ENCODE measurements at places on chromosomes 13 and 19.

GRCh38 chr19:48554385-48555091 is 2.6 kb downstream of the SULT2B1 start:
- DNase-seq, result peak; percentile 73
- peaks cover 17% of the 10 kb centered on the region for H3K4me1 ChIP-seq
- H3K36me3 ChIP-seq, result no peaks in the 10 kb centered on the region
- peak overlapping the region; percentile 60 for H3K27ac ChIP-seq
- no peaks in the 10 kb centered on the region for H3K27me3 ChIP-seq

DNA sequence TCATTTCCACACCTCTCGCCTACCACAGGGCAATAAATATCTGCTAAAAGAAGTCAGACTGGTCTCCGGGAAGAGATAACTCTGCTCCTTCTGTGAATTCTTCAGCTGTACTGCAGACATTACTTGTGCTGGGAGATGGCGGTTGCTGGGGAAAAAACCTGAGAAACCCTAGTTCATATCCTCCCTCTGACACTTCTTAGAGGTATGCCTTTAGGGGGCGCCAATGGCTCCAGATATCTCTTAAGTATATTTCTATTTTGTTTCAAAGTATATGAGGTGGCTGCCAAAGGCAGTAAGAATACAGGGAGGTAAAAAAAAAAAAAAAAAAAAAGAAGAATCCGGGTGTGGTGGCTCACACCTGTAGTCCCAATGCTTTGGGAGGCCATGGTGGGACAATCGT is 175.2 kb downstream of the PAN3 start:
- no peaks in the 10 kb centered on the region for H3K27me3 ChIP-seq
- no peak overlapping the region for H3K4me3 ChIP-seq
- no peak overlapping the region for H3K27ac ChIP-seq

GRCh38 chr13:21051675-21052074 is 9.7 kb downstream of the LATS2 start:
- H3K27ac ChIP-seq, result no peak overlapping the region
- H3K27me3 ChIP-seq, result no peaks in the 10 kb centered on the region
- H3K4me3 ChIP-seq, result no peak overlapping the region
- peaks cover 4% of the 10 kb centered on the region for H3K36me3 ChIP-seq
- DNase-seq, result no peak

- H3K4me3 ChIP-seq, result no peak overlapping the region
- peaks cover 5% of the 10 kb centered on the region for H3K27me3 ChIP-seq
- no peaks in the 10 kb centered on the region for H3K36me3 ChIP-seq
- H3K4me1 ChIP-seq, result peaks cover 3% of the 10 kb centered on the region
Measured at GRCh38 chr19:51000981-51001380, 423 bp downstream of the KLK8 start.

- DNase-seq, result no peak
Measured at GRCh38 chr19:50159078-50159477, 4.0 kb downstream of the IZUMO2 start.

DNA sequence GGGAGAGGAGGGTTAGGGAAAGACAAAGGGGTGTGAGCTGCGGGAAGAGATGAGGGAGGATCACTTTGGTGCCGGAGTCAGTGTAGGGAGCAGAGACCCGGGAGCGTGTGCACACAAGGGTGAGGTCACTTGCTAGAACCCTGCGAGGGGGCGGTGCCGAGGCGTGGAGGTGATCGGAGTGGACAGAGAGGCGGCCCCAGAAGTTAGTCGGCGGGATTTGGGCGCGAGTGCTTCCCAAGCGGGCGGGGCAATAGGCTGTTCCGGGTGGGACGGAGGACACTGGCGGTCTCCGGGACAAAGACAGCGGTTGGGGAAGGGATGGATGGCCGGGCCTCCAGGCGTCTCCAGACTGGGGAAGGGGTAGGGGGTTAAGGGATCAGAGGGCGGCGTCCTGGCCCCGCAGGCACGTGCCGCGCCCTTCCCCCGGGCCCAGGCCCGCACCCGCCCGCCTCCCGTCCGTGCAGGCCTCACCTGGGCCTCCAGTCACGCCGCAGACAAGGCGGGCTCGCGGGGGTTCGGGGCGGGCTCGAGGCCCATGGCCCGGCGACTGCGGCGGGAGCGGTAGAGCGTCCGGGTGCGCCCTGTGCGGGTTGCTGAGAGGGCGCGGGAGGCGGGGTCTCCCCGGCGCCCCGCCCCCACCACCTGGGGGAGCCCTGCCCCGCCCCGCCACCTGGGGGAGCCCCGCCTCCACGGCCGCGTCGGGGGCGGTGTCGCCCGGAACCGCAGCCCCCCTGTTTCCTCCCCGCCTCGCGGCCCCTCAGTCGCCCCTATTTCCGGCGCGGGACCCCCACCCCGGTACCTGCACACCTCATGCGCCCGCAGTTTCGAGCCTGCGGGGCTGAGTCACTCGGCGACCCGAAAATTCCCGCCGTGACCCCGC is at the start of gene LPAR2:
LPAR2 (minus strand) TSS at position 600 of the 880 bp plus-strand sequence. CDS start 945 bp downstream, outside the sequence.
- no peaks in the 10 kb centered on the region for H3K27me3 ChIP-seq
- H3K36me3 ChIP-seq, result no peaks in the 10 kb centered on the region
- H3K4me3 ChIP-seq, result peak within 1 kb of the TSS; percentile 85

DNA sequence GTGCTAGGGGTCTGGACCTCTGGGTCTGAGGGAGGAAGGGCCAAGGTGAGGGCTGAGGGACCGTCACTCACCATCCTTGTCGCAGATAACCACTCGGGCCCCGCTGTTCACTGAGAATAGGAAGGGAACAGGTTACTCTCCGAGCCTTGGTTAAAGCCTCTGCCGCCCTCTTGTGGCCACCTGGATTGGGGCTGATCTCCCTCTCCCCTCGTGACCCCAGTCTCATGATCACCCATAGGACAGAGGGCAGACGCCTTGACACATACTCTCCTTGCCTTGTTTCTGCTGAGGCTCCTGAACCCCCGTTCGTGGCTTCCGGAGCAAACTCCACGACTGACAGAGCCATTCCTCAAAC is 580 bp downstream of the HSD17B14 start:
- H3K4me3 ChIP-seq, result peak overlapping the region; percentile 6
- no peak overlapping the region for H3K27ac ChIP-seq
- no peaks in the 10 kb centered on the region for H3K4me1 ChIP-seq
- peak; percentile 85 for DNase-seq

DNA sequence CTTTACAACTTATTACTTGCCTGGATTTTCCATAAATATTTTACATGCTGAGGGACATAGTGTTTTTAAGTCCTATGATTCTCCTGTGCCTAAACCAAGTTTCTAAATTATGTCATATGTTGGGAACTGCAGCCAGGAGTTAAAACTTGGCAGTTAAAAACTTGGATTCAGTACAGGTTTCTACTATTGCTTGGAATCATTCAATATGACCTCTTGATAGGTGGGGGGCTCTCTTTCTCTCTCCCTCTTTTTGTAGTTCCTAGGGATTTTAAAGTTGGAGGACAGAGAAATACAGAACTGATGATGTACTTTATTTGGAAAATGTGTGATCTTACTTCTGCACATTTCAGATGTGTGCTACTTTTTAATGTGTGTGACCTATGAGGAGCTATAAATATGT is 4.7 kb downstream of the CSNK1A1L start:
- H3K4me3 ChIP-seq, result no peak overlapping the region
- no peaks in the 10 kb centered on the region for H3K36me3 ChIP-seq
- H3K27ac ChIP-seq, result no peak overlapping the region
- no peaks in the 10 kb centered on the region for H3K27me3 ChIP-seq
- no peaks in the 10 kb centered on the region for H3K4me1 ChIP-seq

- H3K27ac ChIP-seq, result peak overlapping the region; percentile 13
- peaks cover 85% of the 10 kb centered on the region for H3K36me3 ChIP-seq
- H3K27me3 ChIP-seq, result no peaks in the 10 kb centered on the region
- H3K4me1 ChIP-seq, result no peaks in the 10 kb centered on the region
- no peak for DNase-seq
Measured at GRCh38 chr19:46357846-46358583, 11.1 kb downstream of the PPP5C start.

DNA sequence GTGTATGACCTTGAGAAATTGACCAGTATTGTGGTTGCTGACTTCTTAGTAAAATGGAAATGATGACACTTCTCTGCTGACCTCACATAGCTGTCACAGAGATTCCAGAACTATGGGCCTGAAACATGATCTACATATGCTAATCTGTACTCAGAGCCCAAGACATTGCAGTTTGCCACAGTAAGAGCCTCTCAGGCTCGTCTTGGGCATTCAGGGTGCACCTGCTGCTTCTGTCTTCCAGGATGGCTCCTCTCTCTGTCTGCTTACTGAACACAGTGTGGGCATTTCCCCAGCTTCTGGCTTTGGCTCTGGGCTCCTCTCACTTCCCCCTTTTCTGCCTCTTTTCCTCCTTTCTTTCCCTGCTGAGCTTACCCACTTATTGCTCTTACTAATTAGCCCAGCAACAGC is 22.3 kb upstream of the SLC46A3 start:
- no peak overlapping the region for H3K4me3 ChIP-seq
- peaks cover 3% of the 10 kb centered on the region for H3K4me1 ChIP-seq
- H3K36me3 ChIP-seq, result no peaks in the 10 kb centered on the region
- no peak for DNase-seq
- H3K27ac ChIP-seq, result no peak overlapping the region
- H3K27me3 ChIP-seq, result no peaks in the 10 kb centered on the region

- no peak overlapping the region for H3K4me3 ChIP-seq
- no peaks in the 10 kb centered on the region for H3K27me3 ChIP-seq
- no peak overlapping the region for H3K27ac ChIP-seq
Measured at GRCh38 chr13:99002172-99002710, 24.4 kb upstream of the DOCK9 start.

DNA sequence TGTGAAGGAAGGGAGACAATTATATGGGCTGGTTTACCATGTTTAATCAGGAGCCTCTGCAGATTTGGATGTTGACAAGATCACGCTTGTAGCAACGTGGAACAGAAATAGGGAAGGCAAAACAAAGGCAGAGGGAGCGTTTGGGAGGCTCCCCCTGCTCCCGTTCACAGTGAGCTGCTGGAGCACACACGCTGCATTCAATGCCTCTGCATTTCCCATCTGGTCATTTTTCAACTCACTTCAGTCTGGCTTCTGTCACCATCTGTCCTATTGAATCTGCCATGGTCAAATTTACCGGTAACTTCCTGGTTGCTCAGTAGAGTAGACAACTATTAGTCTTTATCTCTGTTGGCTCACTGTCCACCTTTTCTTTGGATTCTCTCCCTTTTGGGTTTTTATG is 91.0 kb downstream of the NHLRC3 start:
- peaks cover 3% of the 10 kb centered on the region for H3K27me3 ChIP-seq
- no peaks in the 10 kb centered on the region for H3K4me1 ChIP-seq
- DNase-seq, result no peak

- no peak overlapping the region for H3K27ac ChIP-seq
- DNase-seq, result no peak
- no peak overlapping the region for H3K4me3 ChIP-seq
Measured at GRCh38 chr13:110665491-110666254, 40.2 kb downstream of the CARS2 start.

GRCh38 chr13:112893570-112894422 is 75.2 kb upstream of the MCF2L start:
- H3K27ac ChIP-seq, result no peak overlapping the region
- no peaks in the 10 kb centered on the region for H3K4me1 ChIP-seq
- peak; percentile 61 for DNase-seq
- peaks cover 31% of the 10 kb centered on the region for H3K27me3 ChIP-seq

DNA sequence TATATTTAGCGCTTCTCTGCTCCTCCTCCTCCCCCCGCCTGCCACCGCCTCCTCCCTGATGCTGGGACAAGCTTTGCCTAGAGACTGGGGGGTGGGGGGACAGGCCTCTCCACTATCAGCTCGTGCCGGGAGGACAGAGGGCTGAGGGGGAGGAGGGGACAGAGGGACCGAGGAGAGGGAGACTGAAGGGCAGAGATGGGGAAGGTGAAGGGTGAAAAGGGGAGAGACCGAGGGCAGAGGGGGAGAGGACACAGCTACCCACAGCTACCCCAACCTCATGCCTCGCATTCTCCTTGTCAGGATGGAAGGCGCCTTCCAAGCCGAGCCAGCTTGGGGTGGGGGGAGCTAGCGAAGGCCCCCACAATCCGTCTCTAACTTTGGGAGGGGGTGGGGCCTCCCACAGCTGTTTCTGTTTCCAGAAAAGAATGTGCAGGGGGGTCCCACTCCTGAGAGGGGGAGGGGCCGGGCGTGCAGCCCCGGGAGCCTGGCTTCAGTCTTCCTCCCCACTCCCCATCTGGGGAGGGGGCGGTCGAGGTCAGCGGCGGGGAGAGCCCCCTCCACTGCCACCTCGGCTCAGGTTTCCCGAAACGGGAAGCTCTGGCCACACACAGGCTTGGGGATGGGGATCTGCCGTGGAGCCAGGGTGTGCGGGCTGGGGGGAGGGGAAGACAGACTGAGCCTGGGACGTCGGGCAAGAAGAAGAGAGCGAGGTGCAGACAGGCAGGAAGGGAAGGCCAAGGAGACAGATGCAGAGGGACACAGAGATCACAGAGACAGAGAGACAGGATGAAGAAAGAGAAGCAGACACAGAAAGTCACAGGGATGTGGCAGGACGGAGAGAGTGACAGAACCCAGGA is 1.6 kb downstream of the DACT3 start:
- peaks cover 24% of the 10 kb centered on the region for H3K27me3 ChIP-seq
- H3K4me1 ChIP-seq, result no peaks in the 10 kb centered on the region
- DNase-seq, result no peak
- no peak overlapping the region for H3K27ac ChIP-seq
- H3K4me3 ChIP-seq, result no peak overlapping the region
- no peaks in the 10 kb centered on the region for H3K36me3 ChIP-seq

DNA sequence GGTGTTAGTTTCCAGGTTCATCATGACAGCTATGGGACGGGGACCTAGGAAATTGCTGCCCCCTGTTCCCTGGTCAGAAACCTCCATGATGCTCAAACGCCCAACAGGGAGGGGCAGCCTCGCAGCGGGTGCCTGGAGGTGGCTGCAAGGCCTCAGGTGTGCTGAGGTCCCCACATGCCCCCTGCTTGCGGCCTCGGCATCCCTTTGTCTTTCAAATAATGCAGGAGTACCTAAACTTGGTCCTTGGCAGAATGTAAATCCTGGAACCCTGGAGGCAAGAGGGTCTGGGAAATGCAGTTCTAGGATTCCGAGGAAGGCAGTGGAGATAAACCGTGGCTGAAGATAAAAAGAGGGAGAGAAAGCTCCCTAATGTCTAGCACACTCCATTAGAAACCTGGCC is 52.4 kb downstream of the SKA3 start:
- no peak overlapping the region for H3K4me3 ChIP-seq
- no peak overlapping the region for H3K27ac ChIP-seq
- no peaks in the 10 kb centered on the region for H3K36me3 ChIP-seq
- DNase-seq, result no peak
- H3K4me1 ChIP-seq, result no peaks in the 10 kb centered on the region

Measured in RWPE2 (cell line).